Effector memory CD4-positive, alpha-beta T cell (primary cell): ENCODE measurements at places on chromosomes 3 and 15.

DNA sequence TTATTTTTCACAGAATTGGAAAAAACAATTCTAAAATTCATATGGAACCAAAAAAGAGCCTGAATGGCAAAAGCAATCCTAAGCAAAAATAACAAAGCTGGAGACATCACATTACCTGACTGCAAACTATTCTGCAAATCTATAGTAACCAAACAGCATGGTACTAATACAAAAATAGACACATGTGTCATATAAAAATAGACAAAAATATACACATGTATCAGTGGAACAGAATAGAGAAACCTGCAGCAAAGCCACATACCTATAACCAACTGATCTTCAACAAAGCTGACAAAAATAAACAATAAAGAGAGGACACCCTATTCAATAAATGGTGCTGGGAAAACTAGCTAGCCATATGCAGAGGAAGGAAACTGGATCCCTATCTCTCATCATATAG, 259.6 kb downstream of the IGSF11 start:
- H3K4me1 ChIP-seq: no peaks in the 10 kb centered on the region
- no peak for DNase-seq
- H3K36me3 ChIP-seq: no peaks in the 10 kb centered on the region
- H3K27me3 ChIP-seq: no peaks in the 10 kb centered on the region

GRCh38 chr3:113546414-113546893, 14.1 kb downstream of the SIDT1 start:
- no peaks in the 10 kb centered on the region for H3K27me3 ChIP-seq
- peaks cover 8% of the 10 kb centered on the region for H3K36me3 ChIP-seq
- no peak overlapping the region for H3K4me3 ChIP-seq
- no peaks in the 10 kb centered on the region for H3K4me1 ChIP-seq

DNA sequence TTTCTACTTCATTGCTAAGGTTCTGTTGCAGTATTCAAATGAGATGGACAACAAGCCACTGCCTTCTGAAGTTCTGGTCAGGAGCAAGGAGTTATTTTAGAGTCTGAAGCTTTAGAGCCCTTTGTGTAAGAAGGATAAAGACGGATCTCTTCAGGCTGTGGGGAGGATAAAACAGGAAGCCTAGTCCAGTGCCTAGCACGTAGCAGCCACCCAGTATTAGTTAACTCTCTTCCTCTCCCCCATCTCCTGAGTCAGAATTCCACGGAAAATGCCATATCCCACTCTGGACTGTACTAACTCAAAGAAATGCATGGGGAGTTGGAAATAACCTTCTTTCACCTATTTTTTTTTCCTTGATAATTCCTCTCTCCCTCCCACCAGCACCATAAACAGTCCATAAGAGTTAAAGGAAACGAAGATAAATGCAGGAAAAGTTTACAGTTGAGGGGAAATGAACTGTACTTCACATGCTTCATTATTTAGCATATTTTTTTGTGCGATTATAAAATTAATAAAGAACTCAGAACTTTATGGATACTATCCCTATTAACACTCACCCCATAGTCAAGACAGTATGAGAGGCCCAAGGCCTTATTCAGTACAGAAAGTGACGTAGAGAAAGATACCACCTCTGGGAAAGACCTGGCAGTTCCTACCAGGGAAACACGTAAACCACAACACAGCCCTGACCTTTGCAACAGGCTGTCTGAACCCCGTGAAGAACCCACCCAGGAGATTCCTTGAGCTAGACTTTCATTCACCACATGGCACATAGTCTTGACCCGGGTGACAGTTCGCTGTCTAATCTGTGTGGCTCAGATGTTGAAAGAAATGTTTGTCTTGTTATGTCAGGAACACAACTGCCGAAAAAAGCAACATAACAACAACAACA, 9.2 kb downstream of the IGF2BP2 start:
- no peaks in the 10 kb centered on the region for H3K36me3 ChIP-seq
- H3K27me3 ChIP-seq: peaks cover 6% of the 10 kb centered on the region
- no peaks in the 10 kb centered on the region for H3K4me1 ChIP-seq
- no peak overlapping the region for H3K4me3 ChIP-seq

GRCh38 chr15:93882141-93882540, 349.2 kb upstream of the MCTP2 start:
- H3K4me1 ChIP-seq: no peaks in the 10 kb centered on the region
- no peak overlapping the region for H3K27ac ChIP-seq
- no peak for DNase-seq
- no peaks in the 10 kb centered on the region for H3K36me3 ChIP-seq
- H3K4me3 ChIP-seq: no peak overlapping the region
- H3K27me3 ChIP-seq: no peaks in the 10 kb centered on the region

GRCh38 chr15:90571063-90571541, 41.4 kb downstream of the CRTC3 start:
- H3K36me3 ChIP-seq: no peaks in the 10 kb centered on the region
- H3K4me1 ChIP-seq: peaks cover 12% of the 10 kb centered on the region
- H3K27ac ChIP-seq: no peak overlapping the region

DNA sequence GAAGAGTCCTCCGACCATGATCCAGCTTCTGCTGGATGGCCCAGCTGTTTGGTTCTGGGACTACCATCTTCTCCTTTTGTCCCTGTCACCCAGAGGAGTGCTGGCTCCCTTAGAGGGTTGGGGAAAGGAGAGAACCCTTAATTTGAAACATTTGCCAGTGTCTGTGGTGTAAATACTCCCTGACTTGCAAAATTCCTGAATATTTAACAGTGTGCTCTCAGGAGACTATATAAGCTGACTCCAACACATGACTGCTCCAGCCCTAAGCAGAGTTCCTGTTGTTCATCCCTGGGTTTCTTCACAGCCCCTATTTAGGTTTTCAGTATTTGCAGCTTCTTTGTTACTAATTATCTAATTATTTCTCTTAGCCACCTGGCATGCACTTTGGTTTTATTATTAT, 133.1 kb downstream of the CPNE4 start:
- H3K4me3 ChIP-seq: no peak overlapping the region
- no peaks in the 10 kb centered on the region for H3K36me3 ChIP-seq
- no peaks in the 10 kb centered on the region for H3K4me1 ChIP-seq
- H3K27ac ChIP-seq: no peak overlapping the region
